ENCODE measurements at places on chromosomes 6 and 20.

DNA sequence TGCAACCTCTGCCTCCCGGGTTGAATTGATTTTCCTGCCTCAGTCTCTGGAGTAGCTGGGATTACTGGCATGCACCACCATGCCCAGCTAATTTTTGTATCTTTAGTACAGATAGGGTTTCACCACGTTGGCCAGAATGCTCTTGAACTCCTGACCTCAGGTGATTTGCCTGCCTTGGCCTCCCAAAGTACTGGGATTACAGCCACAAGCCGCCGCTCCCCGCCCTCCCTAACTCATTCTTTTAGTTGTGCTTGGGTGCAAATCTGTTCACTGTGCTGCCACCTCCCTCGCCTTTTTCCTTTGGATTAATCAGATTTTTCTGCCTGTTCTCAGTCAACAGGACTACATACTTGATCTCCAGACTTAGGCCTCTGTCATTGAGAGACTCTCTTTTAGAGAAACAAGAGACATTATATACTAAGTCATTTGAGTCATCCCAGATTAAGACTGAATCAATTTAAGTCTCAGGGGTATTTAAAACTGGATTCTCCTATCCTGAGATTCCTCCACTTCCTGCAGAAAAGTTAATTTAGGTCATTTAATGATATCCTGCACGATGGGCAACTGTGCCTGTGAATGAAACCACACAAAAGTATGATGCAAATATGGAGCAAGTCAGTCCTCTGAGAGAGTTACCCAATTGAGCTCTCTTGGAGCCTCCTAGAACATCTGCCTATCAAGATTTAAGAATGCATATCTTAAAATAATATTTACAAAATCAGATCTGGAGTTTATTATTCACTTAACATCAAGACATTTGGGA lies 136.1 kb upstream of the THEMIS start:
- H3K27me3 ChIP-seq, result no peaks in the 10 kb centered on the region
- H3K4me1 ChIP-seq, result no peaks in the 10 kb centered on the region
- H3K4me3 ChIP-seq, result no peak overlapping the region
- no peaks in the 10 kb centered on the region for H3K36me3 ChIP-seq
- DNase-seq, result no peak
- H3K27ac ChIP-seq, result no peak overlapping the region

DNA sequence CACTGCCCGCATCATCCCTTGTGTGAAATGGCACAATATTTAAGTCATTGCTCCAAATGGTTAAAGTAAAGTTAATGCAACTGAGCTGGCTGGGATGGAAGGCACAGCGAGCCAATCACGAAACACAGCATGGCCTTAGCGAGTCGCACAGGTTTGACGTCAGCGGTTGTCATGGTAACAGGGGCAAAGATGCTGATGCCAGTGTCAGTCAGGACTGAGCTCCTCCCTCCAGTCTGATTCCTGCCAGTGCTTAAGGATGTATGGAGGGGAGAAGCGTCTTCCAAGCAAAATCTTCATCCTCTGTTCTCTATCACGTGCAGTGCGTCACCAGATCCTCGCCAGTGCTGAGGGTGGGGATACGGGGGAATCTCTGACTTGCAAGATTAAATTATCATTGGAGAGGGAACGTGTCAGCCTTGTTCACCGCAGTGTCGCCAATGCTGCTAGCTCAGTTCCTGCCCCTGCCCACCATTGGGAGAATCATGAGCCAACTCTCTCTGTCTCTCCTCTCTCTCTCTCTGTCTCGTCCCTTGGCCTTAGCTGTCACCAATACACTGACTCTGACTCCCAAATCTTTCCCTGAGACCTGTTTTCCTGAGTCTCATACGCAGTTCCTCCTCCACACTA lies 24.5 kb downstream of the TSPYL4 start:
- H3K4me1 ChIP-seq, result no peaks in the 10 kb centered on the region
- H3K27ac ChIP-seq, result no peak overlapping the region
- no peaks in the 10 kb centered on the region for H3K36me3 ChIP-seq
- no peak for DNase-seq

DNA sequence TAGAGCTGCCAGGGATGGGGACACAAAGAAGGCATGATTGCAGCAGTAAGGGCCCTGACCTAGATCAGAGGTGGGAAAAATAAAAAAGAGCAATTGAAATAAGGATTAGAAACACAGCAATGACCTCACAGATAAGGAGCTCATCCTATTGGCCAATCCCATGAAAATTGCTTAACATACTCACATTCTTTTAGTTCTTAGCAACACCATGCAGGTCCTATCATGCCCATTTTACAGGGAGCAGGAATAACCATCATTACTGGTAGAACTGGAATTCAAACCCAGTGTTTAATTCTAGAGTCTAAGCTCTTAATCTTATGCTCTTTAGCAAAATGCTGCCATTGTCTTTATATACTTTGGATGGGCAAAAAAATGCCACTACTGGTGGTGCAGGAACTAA lies 267.7 kb downstream of the RNF144B start:
- H3K4me1 ChIP-seq, result no peaks in the 10 kb centered on the region
- no peak overlapping the region for H3K27ac ChIP-seq
- H3K36me3 ChIP-seq, result no peaks in the 10 kb centered on the region
- no peak overlapping the region for H3K4me3 ChIP-seq

GRCh38 chr6:147603392-147604081 lies 95.0 kb downstream of the SAMD5 start:
- no peak overlapping the region for H3K4me3 ChIP-seq
- H3K27me3 ChIP-seq, result no peaks in the 10 kb centered on the region
- DNase-seq, result no peak
- no peaks in the 10 kb centered on the region for H3K36me3 ChIP-seq
- no peak overlapping the region for H3K27ac ChIP-seq

- H3K4me1 ChIP-seq, result peaks cover 4% of the 10 kb centered on the region
- DNase-seq, result no peak
- no peak overlapping the region for H3K4me3 ChIP-seq
- no peaks in the 10 kb centered on the region for H3K36me3 ChIP-seq
Observed at GRCh38 chr20:44135417-44136204, 51.4 kb downstream of the JPH2 start.

GRCh38 chr6:53579338-53579737 lies 34.4 kb upstream of the GCLC start:
- H3K27me3 ChIP-seq, result no peaks in the 10 kb centered on the region
- no peak overlapping the region for H3K4me3 ChIP-seq
- no peaks in the 10 kb centered on the region for H3K36me3 ChIP-seq
- H3K4me1 ChIP-seq, result peaks cover 3% of the 10 kb centered on the region

GRCh38 chr20:51140671-51141070 lies 117.8 kb upstream of the KCNG1 start:
- H3K27ac ChIP-seq, result no peak overlapping the region
- no peak overlapping the region for H3K4me3 ChIP-seq
- no peak for DNase-seq
- peaks cover 8% of the 10 kb centered on the region for H3K27me3 ChIP-seq

GRCh38 chr20:51428401-51429143 lies 113.9 kb downstream of the NFATC2 start:
- H3K36me3 ChIP-seq, result peaks cover 14% of the 10 kb centered on the region
- H3K27ac ChIP-seq, result no peak overlapping the region

DNA sequence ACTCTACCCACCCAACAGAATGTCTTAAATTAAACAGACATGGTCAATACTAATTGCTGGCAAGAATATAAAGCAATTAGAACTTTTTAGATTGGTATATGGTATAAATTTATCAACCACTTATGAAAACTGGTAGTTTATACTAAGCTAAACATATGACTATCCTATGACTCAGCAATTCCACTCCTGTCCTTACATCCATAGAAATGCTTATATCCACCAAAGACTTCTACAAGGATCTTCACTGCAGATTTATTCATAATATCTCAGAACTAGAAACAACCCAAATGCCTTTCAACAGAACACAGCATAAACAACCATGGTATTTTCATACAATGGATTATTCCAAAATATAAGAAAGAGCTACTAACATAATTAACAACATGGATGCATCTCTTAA lies 4.6 kb downstream of the ZNF184 start:
- H3K27ac ChIP-seq, result no peak overlapping the region
- no peaks in the 10 kb centered on the region for H3K27me3 ChIP-seq
- H3K36me3 ChIP-seq, result peaks cover 52% of the 10 kb centered on the region
- H3K4me1 ChIP-seq, result peaks cover 21% of the 10 kb centered on the region
- no peak overlapping the region for H3K4me3 ChIP-seq

DNA sequence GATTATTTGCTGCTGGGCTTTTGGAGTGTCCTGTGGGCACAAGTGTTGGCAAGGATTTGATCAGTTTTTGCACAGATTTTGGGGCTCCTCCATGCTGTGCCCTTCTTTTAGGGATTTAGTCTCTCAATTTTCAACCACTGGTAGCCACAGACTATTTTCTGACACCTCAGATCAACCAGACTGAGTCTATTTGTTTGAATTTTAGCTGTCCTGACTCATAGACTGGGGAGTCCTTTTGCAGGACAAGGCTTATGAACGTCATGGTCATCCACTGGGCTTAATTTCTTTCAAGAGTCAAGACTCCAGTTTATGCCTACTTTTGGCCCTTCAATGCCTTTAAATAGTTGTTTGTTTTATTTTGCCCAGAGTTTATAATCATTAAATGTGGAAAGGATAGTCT lies 59.3 kb downstream of the BCKDHB start:
- no peaks in the 10 kb centered on the region for H3K27me3 ChIP-seq
- no peaks in the 10 kb centered on the region for H3K4me1 ChIP-seq
- no peak overlapping the region for H3K27ac ChIP-seq
- H3K4me3 ChIP-seq, result no peak overlapping the region
- DNase-seq, result no peak

DNA sequence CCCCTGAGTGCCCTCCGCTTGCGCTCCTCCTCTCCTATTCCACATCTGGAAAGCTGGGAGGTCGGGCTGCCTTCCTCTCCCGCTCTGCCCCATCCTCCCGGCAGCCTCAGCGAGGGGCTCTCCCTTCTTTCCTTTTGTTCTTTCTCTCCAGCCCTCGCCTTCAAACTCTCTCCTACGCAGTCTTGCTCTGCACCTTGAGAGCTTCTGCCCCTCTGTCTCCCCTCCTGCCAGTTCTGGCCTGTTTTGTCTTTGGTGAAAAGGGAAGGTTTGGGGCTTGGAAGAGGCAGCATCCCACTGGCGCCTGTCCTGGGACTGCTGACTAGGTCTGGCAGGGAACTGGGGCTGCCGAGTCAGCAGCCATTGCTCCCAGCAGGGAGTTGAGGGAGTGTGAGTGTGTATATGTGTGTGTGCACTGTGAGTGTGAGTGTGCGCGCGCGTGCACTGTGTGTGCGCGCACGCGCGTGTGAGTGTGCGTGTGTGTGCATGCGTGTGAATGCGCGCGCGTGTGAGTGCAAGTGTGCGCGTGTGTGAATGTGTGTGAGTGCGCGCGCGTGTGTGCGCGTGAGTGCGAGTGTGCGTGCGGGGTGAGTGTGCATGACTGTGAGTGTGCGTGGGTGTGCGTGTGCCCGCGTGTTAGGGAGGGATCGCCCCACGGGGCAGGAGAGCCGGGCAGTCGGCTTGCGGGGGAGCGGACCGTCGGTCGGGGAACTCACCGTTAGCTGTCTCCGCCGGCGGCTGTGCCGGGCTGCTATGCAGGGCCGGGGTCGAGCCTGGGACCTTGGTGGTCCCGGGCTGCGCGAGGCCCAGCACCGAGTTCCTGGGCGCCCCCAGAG lies 523 bp downstream of the CPXM1 start:
- no peak for DNase-seq
- H3K36me3 ChIP-seq, result no peaks in the 10 kb centered on the region
- H3K4me1 ChIP-seq, result peaks cover 24% of the 10 kb centered on the region
- peak overlapping the region; percentile 39 for H3K4me3 ChIP-seq
- H3K27me3 ChIP-seq, result peaks cover 75% of the 10 kb centered on the region
- no peak overlapping the region for H3K27ac ChIP-seq

DNA sequence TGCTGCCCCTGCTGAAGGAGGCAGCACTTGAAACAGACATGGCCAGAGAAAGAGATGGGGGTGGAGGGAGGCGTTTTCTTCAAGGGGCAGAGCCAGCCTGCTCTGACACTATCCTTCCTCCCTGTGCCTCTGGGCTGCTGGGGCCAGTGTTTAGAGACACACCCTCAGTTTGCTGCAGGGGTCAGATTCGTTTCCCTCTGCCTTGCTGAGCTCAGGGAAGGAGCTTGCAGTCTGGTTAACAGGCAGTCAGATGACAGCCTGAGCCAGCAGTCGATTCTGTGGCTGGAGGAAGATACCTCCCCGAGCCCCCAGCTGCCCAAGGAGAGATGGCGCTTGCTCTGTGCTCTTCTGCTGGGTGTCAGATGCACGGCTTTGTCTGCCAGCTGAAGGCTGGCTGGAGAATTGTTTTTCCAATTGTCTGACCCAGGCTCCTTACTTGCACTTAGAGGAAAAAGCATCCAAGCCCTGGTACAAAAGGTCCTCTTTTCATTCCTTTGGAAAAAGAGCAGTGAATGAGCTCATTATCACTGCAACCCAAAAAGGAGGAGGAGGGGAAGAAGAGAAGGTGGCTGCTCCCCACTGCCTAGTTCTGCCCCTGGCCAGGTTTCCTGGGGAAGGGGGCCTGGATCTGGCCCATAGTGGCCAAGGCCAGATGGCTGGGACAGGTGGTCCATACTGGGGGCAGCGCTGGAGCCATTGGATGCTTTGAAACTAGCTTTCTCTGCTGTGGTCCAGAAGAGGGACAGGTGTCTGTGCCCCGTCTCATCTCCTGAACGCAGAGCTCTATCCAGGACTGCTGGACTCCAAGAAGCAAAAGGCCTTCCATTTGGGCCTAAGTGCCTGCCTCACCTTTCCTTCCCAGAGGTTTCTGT lies 88.2 kb downstream of the TCP11 start:
- peaks cover 55% of the 10 kb centered on the region for H3K36me3 ChIP-seq
- H3K4me3 ChIP-seq, result no peak overlapping the region
- peak overlapping the region; percentile 63 for H3K27ac ChIP-seq
- no peak for DNase-seq
- H3K27me3 ChIP-seq, result no peaks in the 10 kb centered on the region

GRCh38 chr20:50015993-50016770 lies 33.4 kb downstream of the SNAI1 start:
- no peak overlapping the region for H3K27ac ChIP-seq
- no peak for DNase-seq
- no peaks in the 10 kb centered on the region for H3K36me3 ChIP-seq
- H3K27me3 ChIP-seq, result no peaks in the 10 kb centered on the region
- H3K4me1 ChIP-seq, result no peaks in the 10 kb centered on the region

GRCh38 chr6:134003542-134003951 lies 48.9 kb downstream of the SLC2A12 start:
- no peak overlapping the region for H3K27ac ChIP-seq
- peaks cover 7% of the 10 kb centered on the region for H3K4me1 ChIP-seq
- no peaks in the 10 kb centered on the region for H3K27me3 ChIP-seq
- DNase-seq, result no peak
- no peaks in the 10 kb centered on the region for H3K36me3 ChIP-seq

GRCh38 chr6:37109714-37110499 lies 60.0 kb upstream of the PIM1 start:
- peaks cover 8% of the 10 kb centered on the region for H3K4me1 ChIP-seq
- no peak overlapping the region for H3K4me3 ChIP-seq
- H3K27ac ChIP-seq, result no peak overlapping the region

DNA sequence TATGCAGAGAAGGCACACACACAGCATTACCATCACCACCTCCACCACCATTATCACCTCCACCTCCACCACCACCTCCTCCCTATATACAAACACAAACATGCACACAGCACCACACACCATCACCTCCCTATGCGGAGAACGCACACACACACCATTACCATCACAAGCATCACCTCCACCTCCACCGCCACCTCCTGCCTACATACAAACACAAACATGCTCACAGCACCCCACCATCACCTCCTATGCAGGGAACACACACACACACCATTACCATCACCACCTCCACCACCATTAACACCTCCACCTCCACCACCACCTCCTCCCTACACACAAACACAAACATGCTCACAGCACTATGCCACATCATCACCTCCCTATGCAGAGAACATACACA lies 236.5 kb upstream of the AFDN start:
- H3K4me3 ChIP-seq, result no peak overlapping the region
- DNase-seq, result no peak
- H3K27ac ChIP-seq, result no peak overlapping the region
- H3K36me3 ChIP-seq, result no peaks in the 10 kb centered on the region

- H3K27ac ChIP-seq, result no peak overlapping the region
- no peaks in the 10 kb centered on the region for H3K27me3 ChIP-seq
- H3K36me3 ChIP-seq, result no peaks in the 10 kb centered on the region
Observed at GRCh38 chr6:100339574-100340255, 125.0 kb downstream of the SIM1 start.
